Epithelial cell of proximal tubule (primary cell): ENCODE measurements at places on chromosomes 3 and 15. TPM values are rescaled to one million over a fixed set of nuclear protein-coding genes. Genes with fewer than 3 reads are reported as not detected.

- no peak for DNase-seq
Measured at GRCh38 chr3:46844881-46845312, 18.3 kb downstream of the MYL3 start.

DNA sequence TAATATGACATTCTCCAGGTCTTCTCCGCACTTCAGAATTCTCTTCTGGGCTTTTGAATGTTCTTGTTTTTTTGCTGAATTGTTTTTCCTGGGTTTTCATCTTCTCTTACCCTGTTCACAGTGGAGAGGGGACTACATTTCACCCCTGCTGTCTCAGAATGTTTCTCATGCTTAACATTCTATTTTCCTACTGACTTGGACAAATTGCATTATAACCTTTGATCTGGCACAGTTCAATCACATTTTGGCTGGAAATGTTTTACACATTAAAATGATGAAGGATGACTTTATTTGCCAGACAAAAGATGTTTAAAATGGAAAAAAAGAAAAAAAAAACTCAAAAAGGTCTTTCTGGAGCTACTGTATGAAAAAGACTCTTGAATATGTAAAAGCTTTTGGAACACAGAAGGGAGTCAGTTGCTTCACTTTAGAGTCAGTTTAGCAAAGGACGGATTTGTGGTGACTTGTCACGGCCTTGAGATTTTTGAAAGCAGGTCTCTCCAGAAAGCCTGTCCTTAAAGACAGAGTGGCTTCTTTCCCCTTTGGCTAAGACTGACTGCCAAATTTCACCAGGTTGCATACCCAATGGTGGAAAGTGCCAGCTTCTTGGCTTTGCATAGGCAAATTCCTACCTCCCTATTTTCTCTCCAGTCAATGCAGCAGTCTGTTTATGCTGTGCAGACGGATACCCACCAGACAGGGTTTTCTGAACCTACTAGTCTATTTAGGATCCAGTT is 401.0 kb upstream of the TBL1XR1 start:
- no peak for DNase-seq

The SMC4 gene
- total RNA-seq: 90.6 and 100 TPM in 2 replicates

The ZNF660 gene
- total RNA-seq: 1.7 and 2.5 TPM in 2 replicates

GRCh38 chr3:141737678-141738021 is 448 bp upstream of the RNF7 start:
- no peak for DNase-seq

- DNase-seq: no peak
Measured at GRCh38 chr3:61729038-61729634, 167.8 kb downstream of the PTPRG start.

The CASR gene
- 0.06 TPM in 1 of 2 replicates, not detected in the other for total RNA-seq
